ENCODE measurements at places on chromosomes 3 and 15.

DNA sequence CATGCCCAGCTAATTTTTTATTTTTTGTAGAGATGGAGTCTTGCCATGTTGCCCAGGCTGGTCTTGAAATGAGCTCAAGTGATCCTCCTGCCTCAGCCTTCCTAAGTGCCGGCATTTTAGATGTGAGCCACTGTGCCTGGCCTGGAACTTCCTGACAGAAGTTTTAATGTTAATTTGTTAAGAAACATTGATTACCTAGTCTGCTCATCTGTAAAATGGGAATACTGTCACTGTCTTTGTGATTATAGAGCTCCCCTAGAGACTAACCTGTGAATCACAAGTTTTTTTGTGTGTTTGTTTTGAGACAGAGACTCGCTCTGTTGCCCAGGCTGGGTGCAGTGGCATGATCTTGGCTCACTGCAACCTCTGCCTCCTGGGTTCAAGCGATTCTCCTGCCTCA is 4.3 kb upstream of the EIF3J start:
- no peak for DNase-seq

DNA sequence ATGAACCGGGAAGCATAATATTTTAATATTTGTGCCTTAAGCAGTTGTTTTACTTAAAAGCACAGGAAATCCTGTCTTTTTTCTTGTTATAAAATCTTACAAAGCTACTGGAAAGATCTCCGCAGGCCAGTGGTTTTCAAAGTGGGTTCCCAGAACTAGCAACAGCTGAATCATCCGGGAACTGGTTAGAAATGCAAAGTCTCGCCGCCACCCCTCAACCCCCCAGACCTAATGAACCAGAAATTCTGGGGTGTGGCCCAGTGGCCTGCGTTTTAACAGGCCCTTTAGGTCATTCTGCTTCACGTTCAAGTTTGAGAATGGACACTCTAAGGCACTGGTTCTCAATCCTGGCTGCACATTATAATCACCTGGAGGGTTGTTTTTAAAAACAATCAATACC is 74.7 kb downstream of the PDZRN3 start:
- no peak for DNase-seq

GRCh38 chr3:55482496-55483195 is 4.5 kb downstream of the WNT5A start:
- DNase-seq, result no peak

DNA sequence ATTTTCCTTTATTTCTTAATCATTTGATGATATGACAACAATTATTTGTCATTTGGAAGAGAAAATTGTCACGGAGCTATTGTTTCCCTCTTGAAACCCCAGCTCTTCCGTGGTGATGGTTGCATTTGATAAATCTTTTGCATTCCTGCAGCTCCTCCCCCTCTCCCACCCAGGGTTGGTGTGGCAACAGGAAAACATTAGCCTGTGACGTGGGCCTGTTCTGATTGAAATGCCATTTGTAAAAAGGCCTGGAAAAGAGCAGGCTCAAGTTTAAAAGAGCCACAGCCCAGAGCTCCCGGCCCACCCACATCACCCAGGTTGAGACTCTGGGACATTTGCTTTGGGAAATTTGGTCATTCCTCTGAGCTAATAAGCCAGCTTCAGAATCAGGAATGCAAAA is 282.5 kb downstream of the RPLP1 start:
- no peak for DNase-seq

- DNase-seq, result no peak
These were observed 2.0 kb downstream of the PRSS50 start for GRCh38 chr3:46715507-46716175.

DNA sequence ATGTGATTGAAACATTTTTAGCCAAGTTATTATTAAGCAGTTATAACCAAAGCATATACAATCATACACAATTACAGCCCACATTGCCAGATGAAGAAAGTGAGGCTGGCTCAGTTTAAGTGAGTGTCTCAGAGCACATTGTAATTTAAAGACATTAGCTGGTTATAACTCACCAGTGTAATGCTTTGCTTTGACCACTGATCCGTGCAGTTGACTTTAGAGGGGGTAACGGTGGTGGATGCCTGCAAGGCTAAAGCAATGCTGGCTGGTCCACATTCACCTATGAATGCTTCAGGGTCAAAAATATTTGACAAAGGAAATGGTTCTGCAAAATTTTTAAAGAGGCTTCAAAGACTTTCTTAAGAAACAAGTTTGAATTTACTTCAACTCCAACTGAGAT is 1.2 kb downstream of the C3orf85 start:
- no peak for DNase-seq

- no peak for DNase-seq
These were observed 117.3 kb upstream of the C15orf61 start for GRCh38 chr15:67403428-67404154.

GRCh38 chr3:38311941-38312340 is 29.8 kb downstream of the SLC22A14 start:
- DNase-seq, result no peak

DNA sequence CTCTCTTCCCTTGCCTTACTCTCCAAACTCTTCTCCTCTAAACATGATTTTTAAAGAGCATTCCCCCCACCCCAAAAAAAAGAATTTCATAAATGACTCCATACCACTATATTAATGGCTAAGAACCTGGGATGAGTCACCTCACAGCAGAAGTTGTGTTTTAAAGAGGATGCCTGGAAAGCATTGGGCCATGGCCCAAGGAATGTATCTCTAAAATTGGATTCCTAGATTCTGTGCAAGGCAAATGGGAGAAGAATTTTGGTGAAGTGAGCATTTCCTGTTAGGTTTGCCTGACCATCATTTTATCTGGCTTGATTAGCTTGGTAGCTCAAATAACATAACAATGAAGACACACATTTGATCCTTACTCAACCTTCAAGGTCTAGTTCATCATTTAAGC is 251.4 kb downstream of the NR1D2 start:
- DNase-seq, result no peak

- no peak for DNase-seq
These were observed 77.3 kb upstream of the PHLDB2 start for GRCh38 chr3:111781561-111782446.

- no peak for DNase-seq
These were observed 23.7 kb downstream of the LRRK1 start for GRCh38 chr15:100942656-100943425.

DNA sequence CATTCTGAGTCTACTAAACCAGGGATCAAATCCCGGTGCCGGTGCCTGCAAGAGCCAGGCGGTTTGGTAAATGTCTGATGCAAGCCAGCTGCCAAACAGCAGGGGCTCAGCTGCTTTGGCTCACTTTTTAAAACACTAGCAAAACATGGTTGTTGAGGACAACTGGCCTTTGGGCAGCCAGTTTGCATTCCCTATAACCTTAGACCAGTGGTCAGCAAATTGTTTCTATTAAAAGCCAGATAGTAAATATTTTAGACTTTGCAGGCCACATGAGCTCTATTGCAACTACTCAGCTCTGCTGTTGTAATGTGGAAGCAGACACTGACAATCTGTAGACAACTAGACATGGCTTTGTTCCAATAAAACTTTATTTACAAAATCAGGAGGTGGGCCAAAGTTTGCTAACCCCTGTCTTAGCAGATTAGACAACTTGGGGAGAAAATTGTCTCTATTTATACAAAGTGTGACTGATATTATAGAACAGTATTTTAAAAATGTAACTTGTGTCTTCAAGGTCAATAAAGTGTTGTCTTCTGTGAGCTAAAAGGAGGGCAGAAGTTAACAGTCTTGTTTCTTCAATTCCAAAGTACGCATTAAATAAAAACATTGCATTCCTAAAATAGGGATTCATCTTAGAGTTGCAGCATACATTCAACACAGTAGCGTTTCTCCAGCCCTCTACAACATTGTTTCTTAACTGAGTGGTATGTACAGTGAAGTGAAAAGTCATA is 67.6 kb downstream of the SSUH2 start:
- DNase-seq, result no peak

DNA sequence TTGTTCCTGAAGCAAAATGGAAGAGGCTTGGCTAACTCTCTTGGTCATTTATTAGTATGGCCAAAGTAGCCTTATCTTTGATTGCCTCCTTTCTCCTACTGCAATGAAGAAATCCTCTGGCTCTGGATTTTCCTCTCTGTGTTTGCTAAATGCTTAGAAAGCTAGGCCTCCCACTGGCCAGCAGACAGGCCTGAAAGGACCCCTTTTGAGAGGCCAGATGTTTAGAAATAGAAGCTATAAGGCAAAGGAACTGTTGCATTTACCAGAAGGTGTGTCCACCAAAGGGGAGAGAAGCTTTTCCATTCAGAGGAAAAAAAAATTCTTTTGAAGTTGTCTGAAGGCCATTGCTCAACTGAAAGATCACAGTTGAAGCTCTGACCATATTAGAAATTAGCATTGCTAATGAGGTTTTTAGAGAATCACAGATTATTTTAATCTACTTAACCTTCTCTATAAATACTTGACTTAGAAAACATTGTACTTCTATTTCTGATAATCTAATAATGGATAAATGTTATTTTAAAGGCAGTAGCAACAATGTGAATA is 160.8 kb downstream of the SYNPR start:
- DNase-seq, result no peak

- no peak for DNase-seq
These were observed 5.2 kb upstream of the GPR176 start for GRCh38 chr15:39925112-39925842.

GRCh38 chr3:173745952-173746682 is 348.6 kb downstream of the NLGN1 start:
- no peak for DNase-seq

DNA sequence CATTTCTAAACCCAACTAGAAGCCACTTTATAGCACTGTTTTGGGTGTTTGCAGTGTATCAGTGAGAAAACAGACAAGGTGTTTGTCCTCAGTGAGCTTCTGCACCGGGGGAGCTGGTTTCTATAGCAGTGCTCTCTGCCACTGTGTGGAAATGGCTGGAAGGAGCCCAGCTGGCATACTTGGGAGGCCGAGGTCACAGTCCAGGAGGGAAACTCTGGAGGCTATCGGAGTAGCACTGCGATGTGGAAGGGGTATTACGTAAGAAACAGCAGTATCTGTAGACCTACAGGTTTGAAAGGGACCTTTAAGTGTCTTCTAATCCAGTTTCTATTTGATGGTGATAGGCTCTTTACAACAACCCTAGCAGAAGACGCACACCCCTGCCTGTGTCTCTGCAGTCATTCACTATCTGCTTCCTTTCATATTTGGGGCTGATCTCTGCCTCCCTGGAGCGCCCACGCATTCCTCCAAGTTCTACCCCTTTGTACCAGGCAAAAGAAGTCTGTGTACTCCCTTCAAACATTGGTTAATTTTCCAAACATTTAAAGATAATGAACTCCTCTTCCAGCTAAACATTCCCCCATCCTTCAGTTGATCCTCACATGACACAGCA is 87.4 kb upstream of the ADAMTS17 start:
- DNase-seq, result no peak

DNA sequence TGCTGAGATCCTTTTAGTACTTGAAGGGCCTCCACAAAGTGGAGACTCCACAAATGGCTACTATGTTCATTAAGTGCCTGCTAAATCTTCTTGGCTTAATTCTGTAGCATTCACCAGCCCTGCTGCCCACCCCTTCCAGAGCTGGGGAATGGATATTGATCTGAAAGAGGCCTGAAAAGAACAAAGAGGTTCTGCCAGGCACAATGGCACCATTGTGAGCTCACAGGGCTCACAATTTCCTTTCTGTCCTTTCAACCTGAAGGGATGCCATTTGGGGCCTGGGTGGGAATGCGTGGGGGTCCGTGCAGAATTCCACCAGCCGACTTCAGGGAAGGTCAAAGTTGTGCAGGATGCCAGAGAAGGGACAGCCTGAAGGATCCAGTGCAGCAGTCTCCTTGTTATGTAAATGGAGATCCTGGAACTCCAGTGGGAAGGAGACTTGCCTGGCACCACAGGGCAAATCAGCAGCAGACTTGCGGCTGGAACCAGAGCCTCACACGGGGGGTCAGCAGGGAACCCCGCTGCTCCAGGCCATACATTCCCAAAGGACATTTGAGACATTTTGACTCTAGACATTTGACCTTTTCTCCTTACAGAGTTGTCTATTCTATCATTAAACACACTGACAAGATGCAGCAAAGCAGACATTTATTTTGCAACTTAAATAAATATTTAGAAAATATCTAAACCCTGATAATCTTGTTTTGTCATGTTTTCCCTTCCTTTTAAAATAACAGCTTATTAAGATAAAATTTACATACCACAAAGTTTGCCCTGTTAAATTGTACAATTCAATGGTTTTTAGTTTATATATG is 21.5 kb upstream of the MORF4L1 start:
- no peak for DNase-seq

GRCh38 chr3:70984776-70985482 is 598.6 kb downstream of the FOXP1 start:
- DNase-seq, result no peak

- DNase-seq, result no peak
These were observed 402.5 kb upstream of the TPM1 start for GRCh38 chr15:62639906-62640605.

GRCh38 chr3:150014782-150015181 is 44.1 kb upstream of the PFN2 start:
- no peak for DNase-seq

- no peak for DNase-seq
These were observed 928 bp upstream of the CCR4 start for GRCh38 chr3:32950516-32950915.

- no peak for DNase-seq
These were observed 29.6 kb upstream of the BBX start for GRCh38 chr3:107493134-107493533.

DNA sequence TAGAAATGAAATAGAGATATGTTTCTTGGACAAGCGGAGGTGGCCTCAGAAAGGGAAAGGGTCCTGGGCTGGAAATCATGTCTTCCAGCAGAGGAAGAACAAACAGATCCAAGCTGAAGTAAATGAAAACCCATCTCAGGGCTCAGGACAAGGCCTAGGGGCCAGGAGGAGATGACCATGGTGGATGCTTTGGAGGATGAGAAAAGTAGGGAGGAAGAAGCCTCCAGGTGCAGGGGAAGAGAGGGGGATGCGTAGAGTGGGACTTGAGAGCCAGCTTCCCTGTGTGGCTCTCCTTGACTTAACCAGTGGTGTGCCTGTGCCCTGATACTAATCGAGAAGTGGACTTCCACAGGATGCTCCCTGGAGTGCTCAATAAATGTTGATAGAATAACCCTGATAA is 203.2 kb downstream of the FAM43A start:
- no peak for DNase-seq

DNA sequence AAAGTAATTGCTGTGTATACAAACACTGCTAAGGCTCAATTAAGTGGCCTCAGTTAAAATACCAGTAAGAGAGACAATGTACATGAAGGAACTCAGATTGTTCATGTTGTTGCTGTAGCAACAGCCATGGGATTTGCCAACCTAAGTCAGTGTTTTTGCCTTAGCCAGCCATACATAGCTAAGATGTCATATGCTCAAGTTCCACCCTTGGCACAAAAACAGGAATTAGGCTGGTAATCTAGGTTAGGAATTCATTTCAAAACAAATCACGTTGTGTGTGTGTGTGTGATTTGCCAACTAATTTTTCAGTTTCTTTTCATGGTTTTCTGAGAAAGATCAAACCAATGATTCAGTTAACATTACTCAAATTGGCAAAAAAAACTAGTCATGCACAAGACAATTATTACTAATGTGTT is 143.7 kb upstream of the KCNMB2 start:
- DNase-seq, result no peak

DNA sequence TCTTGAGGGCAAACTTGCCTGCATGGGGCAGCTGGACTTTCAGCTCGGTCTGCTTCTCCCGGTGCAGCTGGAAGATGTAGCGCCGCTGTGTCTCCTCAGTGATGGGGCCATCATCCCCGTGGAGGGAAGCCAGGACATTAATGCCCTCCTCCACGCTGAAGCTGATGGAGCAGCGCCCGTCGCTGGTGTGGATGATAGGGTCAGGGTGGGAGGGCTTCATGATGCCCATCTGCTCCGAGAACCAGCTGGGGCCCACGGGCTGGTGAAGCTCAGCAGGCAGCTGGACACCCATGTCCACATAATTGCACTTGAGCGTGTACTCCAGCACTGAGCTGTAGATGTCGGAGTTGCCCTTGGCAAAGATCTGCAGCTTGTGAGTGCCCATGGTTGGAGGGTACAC is 46.9 kb downstream of the KY start:
- no peak for DNase-seq

All from stimulated activated CD4-positive, alpha-beta T cell treated with anti-CD3 and anti-CD28 coated beads, Interleukin-2, amount 100 ng/mL, for 24 hours (primary cell).